NCI-H1436 (cell line): ENCODE measurements at places on chromosomes 3 and 15.

- DNase-seq: no peak
Measured at GRCh38 chr3:42019144-42019952, 57.4 kb upstream of the ULK4 start.

- no peak for DNase-seq
Measured at GRCh38 chr15:73767806-73768501, 14.8 kb upstream of the INSYN1 start.

GRCh38 chr3:15683253-15683652, 81.7 kb downstream of the BTD start:
- no peak for DNase-seq

DNA sequence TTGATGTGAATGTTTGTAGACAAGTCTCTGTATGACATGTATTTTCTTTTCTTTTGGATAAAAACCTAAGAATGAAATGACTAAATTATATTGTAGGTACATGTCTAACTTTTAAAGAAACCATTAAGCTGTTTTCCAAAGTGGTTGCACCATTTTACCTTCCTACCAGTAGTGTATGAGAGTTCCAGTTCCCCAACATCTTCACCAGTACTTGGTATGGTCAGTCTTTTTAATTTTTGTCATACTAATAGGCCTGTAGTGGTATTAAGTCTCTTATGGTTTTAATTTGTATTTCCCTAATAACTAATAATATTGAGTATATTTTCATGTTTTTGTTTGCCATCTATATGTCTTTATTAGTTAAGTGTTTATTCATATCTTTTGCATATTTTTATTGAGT, 244.0 kb upstream of the LRRFIP2 start:
- DNase-seq: no peak
